ENCODE measurements at places on chromosomes 7 and 10. TPM values are rescaled to one million over a fixed set of nuclear protein-coding genes. Genes with fewer than 3 reads are reported as not detected.

- no peak for DNase-seq
- no peak overlapping the region for H3K4me3 ChIP-seq
- peaks cover 22% of the 10 kb centered on the region for H3K4me1 ChIP-seq
- no peaks in the 10 kb centered on the region for H3K36me3 ChIP-seq
- H3K27ac ChIP-seq = no peak overlapping the region
Measured at GRCh38 chr10:119362122-119362521, 154.8 kb downstream of the GRK5 start.

GRCh38 chr10:58622246-58622645 lies 109.6 kb downstream of the BICC1 start:
- H3K27ac ChIP-seq = no peak overlapping the region
- no peak for DNase-seq
- H3K4me1 ChIP-seq = no peaks in the 10 kb centered on the region
- no peak overlapping the region for H3K4me3 ChIP-seq
- H3K27me3 ChIP-seq = no peaks in the 10 kb centered on the region

- no peaks in the 10 kb centered on the region for H3K27me3 ChIP-seq
- H3K36me3 ChIP-seq = peaks cover 50% of the 10 kb centered on the region
Measured at GRCh38 chr7:100687751-100688300, 6.2 kb downstream of the GIGYF1 start.

- H3K27me3 ChIP-seq = no peaks in the 10 kb centered on the region
- H3K36me3 ChIP-seq = peaks cover 10% of the 10 kb centered on the region
- H3K4me1 ChIP-seq = no peaks in the 10 kb centered on the region
- no peak for DNase-seq
Measured at GRCh38 chr10:119821182-119821581, 51.5 kb downstream of the MCMBP start.

GRCh38 chr10:76466836-76467503 lies 1035.5 kb downstream of the LRMDA start:
- no peak overlapping the region for H3K27ac ChIP-seq
- DNase-seq = no peak
- no peaks in the 10 kb centered on the region for H3K4me1 ChIP-seq
- no peak overlapping the region for H3K4me3 ChIP-seq
- no peaks in the 10 kb centered on the region for H3K36me3 ChIP-seq

Gene VAX1
- not detected for total RNA-seq

GRCh38 chr10:44471410-44471809 lies 86.5 kb upstream of the CXCL12 start:
- no peak overlapping the region for H3K4me3 ChIP-seq
- no peaks in the 10 kb centered on the region for H3K36me3 ChIP-seq
- no peak for DNase-seq
- no peak overlapping the region for H3K27ac ChIP-seq
- no peaks in the 10 kb centered on the region for H3K4me1 ChIP-seq

DNA sequence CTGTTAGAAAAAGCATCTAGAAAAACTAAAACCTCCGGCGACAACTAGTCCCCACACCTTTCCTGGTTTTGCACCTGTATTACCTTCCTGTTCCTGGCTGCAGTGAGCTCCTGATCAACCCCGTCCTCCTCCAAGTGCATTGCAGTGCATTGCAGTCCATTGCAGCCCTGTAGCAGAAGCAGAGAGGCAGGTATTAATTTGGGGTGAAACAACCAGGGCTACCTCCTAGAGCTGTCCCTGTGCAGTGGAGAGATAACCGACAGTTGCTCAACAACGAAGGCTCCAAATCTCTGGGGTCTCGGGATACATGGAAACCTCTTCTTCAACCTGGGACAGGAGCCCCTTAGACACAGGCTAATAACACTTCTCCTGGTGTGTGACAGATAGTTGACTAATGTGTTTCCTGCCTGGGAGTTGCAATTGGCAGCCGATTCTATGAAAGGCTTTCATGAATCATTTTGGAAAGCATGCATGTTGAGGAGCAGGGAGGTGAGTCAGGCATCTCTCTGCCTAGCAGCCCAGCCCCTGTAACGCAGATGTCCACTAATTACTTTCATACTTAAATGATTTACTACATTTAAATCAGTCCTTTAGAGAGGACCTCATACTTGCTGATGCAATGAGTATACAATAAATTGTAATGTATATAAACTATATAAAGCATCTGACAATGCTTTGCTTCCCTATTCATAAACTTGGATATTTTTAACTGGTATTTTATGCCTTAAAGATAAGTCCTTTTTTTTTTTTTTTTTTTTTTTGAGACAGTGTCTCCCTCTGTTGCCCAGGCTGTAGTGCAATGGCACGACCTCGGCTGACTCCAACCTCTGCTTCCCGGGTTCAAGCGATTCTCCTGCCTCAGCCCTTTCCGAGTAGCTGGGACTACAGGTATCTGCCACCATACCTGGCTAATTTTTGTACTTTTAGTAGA lies 59.0 kb downstream of the PRR15 start:
- H3K4me3 ChIP-seq = no peak overlapping the region
- H3K27ac ChIP-seq = no peak overlapping the region
- no peaks in the 10 kb centered on the region for H3K27me3 ChIP-seq

DNA sequence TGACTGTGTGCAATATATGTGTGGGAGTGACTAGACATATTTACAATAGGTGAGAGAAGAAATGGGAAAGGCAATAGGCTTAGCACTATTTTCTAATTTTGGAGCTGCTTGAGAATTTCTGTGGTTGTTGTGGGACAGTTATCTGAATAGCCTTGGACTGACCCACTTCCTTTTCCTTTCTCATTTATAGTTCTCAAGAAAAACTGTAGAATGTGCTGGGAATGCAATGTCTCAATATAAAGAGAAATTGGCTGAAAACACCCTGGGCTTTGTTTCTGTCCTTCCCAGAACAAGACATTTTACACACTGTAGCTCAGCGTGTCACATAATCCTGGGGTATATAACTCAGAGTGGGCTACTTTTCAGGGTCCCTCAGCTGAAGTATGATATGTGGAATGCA lies 153.0 kb upstream of the RHOBTB1 start:
- no peaks in the 10 kb centered on the region for H3K27me3 ChIP-seq
- no peak for DNase-seq
- no peak overlapping the region for H3K27ac ChIP-seq
- no peaks in the 10 kb centered on the region for H3K36me3 ChIP-seq

DNA sequence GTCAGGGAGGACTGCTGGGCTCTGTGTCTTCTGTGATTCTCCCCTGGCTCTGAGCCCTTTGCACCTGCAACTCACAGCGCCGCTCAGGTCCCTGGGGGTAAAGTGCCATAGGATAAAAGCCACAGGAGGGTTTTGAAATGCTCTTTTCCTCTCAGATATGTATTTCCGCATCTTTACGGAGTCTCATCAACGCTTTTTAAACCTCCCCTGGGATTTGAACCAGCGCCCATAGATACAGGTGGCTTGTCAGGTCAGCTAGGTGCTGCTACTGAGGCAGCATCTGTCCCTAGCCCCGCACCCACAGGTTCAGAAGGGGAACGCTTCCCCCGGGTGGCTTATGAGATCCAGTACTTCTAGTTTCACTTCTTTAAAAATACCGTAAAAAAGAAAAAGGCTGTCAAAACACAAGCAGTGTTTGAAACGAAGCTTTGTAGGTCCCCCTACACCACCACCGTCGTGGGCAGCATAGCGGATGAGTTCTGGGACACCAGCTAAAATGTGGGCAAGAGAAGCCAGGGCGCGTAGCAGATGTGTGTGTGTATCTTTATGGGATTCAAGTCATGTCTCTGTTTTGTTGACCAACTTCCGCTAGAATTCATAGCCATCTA lies 173.5 kb downstream of the CUX1 start:
- no peak for DNase-seq
- H3K4me3 ChIP-seq = no peak overlapping the region
- no peak overlapping the region for H3K27ac ChIP-seq
- no peaks in the 10 kb centered on the region for H3K27me3 ChIP-seq

GRCh38 chr10:78473006-78473405 lies 439.3 kb downstream of the RPS24 start:
- DNase-seq = no peak
- H3K27me3 ChIP-seq = no peaks in the 10 kb centered on the region
- H3K27ac ChIP-seq = no peak overlapping the region
- H3K4me3 ChIP-seq = no peak overlapping the region
- no peaks in the 10 kb centered on the region for H3K36me3 ChIP-seq

Gene NPC1L1
- not detected for total RNA-seq

Gene TMEM213
- not detected for total RNA-seq

DNA sequence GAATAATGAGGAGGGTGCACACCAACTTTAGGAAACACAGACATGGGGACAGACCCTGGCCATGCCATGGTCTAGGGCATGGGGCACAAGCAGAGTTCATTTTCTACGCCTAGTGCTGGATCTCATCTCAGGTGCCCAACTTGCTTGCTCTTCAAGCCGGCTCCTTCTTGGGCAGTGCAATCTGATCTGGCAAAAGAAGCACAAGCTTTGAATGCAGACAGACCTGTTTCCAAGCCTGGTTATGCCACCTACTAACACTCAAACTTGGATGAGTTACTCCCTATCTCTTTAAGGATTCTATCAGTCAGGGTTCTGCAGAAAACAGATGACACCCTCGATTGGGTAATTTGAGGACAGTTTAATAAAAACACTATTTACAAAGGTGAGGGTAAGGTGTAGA lies 34.9 kb upstream of the WAPL start:
- H3K4me1 ChIP-seq = no peaks in the 10 kb centered on the region
- H3K27me3 ChIP-seq = no peaks in the 10 kb centered on the region
- no peak overlapping the region for H3K27ac ChIP-seq
- no peak for DNase-seq
- no peak overlapping the region for H3K4me3 ChIP-seq
- no peaks in the 10 kb centered on the region for H3K36me3 ChIP-seq

Gene PDE1C
- 0.02 TPM for total RNA-seq

- DNase-seq = no peak
- H3K27me3 ChIP-seq = no peaks in the 10 kb centered on the region
- no peaks in the 10 kb centered on the region for H3K4me1 ChIP-seq
- no peaks in the 10 kb centered on the region for H3K36me3 ChIP-seq
Measured at GRCh38 chr10:24737001-24737400, 13.3 kb upstream of the ARHGAP21 start.

DNA sequence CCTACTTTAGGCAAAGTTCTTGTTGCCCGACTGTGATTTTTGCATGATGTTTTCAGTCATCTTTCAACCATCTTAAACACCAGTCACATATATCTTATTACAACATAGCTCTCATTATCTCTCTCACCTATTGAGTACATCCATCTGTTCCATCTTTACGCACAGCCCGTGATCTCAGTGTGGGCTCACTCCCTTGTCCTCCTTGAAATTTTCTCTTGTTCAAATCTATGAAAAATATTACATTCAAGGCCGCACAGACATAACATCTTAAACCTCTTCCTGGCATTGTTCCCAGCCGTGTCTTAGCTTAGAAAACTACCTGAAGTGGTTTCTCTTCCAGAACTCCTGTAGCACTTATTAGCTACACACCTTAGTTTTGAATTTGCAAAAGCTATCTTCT lies 32.6 kb downstream of the NET1 start:
- DNase-seq = no peak
- no peak overlapping the region for H3K27ac ChIP-seq
- H3K4me3 ChIP-seq = no peak overlapping the region
- H3K4me1 ChIP-seq = no peaks in the 10 kb centered on the region
- H3K27me3 ChIP-seq = no peaks in the 10 kb centered on the region

GRCh38 chr10:97307866-97308780 lies 10.9 kb upstream of the FRAT1 start:
- no peaks in the 10 kb centered on the region for H3K4me1 ChIP-seq
- no peaks in the 10 kb centered on the region for H3K36me3 ChIP-seq
- DNase-seq = no peak
- peaks cover 3% of the 10 kb centered on the region for H3K27me3 ChIP-seq

Gene SCART1
- 0.13 TPM for total RNA-seq

DNA sequence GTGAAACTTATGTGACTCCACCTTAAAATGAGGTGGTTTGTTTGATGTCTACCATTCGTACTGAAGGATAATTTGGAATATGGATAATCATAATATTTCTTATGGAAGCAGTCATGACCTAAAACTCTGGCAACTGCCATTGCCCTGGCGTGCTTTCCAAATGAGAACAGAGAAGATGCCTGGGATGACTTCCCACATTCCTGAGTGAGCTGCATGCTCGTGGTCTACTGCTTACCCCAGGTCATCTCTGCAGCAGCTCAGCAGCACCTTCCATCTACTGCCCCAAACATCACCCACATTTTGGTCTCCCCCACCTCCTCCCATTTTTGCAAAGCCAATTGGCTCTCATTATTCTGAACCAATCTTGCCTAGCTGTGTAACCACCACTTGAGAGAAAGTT lies 40.1 kb downstream of the LYZL1 start:
- H3K4me3 ChIP-seq = no peak overlapping the region
- DNase-seq = no peak
- no peaks in the 10 kb centered on the region for H3K27me3 ChIP-seq
- H3K36me3 ChIP-seq = no peaks in the 10 kb centered on the region
- H3K27ac ChIP-seq = no peak overlapping the region
- H3K4me1 ChIP-seq = no peaks in the 10 kb centered on the region

DNA sequence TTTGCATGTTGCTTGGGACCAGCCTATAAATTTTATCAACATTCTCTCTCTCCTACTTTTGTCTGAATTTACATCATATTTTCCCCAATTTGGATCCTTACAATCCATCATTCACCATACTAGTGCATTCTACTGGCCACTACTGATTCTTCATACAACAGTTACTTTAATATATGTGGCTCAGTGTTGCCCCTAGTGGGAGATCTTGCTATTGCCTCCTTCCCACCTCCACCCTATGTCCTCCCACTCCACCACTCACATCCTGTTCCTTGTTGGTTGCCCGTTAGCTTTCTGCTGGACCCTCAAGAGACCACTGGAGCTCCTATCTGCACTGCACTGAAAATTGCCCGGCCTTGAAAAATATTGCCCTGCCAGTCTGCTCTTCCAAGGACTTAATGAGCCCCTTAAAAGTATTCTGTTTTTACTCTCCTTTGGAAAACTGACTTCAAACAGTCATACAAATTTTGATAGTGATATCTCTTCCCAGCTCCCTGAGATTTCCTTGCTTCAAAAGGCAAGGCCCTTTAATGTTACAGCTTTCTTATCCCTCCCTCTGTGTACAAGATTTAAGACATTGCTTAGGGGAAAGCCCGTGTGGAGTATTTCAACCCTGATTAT lies 243.2 kb upstream of the TMEM229A start:
- no peaks in the 10 kb centered on the region for H3K36me3 ChIP-seq
- peak; percentile 72 for DNase-seq
- no peaks in the 10 kb centered on the region for H3K4me1 ChIP-seq

DNA sequence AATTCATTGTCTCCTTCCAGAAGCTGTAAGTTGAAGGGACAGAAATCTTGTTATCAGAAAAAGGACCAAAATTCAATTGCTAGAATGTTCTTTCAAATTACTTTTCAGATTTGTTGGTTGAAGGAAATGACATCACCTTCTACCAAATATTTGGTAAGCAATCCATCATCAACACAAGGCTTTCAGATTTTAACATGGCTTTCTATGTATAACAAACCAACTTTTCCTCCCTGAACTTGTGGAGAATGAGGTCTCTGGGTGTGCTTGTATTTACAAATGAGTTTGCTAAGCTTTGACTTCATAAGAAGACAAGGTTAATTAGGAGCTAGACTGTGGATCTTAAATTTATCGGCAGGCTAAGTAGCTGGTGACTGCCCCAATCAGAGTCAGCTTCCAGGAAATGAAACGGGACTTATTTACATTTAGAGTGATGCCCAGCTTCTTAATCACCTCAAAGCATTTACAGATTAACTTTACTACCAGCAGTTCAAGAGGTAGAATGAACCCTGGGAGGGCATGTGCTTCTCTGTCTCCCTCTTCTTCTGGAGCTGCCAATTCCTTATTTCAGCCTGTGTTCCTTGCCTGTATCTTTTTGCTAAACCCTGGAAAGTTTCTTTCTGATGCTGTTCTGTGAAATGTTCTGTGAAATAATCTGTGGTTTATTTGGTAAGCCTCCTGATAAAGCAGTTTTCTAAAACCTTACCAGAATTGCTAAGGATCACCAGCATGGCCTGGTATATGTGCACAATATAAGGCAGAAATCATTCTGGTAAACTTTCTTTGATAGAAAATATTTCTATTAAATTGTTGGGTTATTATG lies 248.8 kb upstream of the FZD8 start:
- H3K27ac ChIP-seq = peak overlapping the region; percentile 31
- peaks cover 4% of the 10 kb centered on the region for H3K4me1 ChIP-seq
- H3K36me3 ChIP-seq = no peaks in the 10 kb centered on the region
- no peak for DNase-seq
- no peaks in the 10 kb centered on the region for H3K27me3 ChIP-seq

All from SJCRH30 (cell line).